CD4-positive, alpha-beta memory T cell (primary cell): ENCODE measurements at places on chromosomes 7 and 10.

GRCh38 chr10:90816466-90816865, 41.4 kb downstream of the HTR7 start:
- no peaks in the 10 kb centered on the region for H3K36me3 ChIP-seq
- H3K4me3 ChIP-seq: no peak overlapping the region
- no peak for DNase-seq

GRCh38 chr7:157297185-157297584, 39.6 kb upstream of the DNAJB6 start:
- H3K27me3 ChIP-seq: no peaks in the 10 kb centered on the region
- H3K4me1 ChIP-seq: peaks cover 11% of the 10 kb centered on the region
- no peak overlapping the region for H3K27ac ChIP-seq
- no peaks in the 10 kb centered on the region for H3K36me3 ChIP-seq
- DNase-seq: no peak

DNA sequence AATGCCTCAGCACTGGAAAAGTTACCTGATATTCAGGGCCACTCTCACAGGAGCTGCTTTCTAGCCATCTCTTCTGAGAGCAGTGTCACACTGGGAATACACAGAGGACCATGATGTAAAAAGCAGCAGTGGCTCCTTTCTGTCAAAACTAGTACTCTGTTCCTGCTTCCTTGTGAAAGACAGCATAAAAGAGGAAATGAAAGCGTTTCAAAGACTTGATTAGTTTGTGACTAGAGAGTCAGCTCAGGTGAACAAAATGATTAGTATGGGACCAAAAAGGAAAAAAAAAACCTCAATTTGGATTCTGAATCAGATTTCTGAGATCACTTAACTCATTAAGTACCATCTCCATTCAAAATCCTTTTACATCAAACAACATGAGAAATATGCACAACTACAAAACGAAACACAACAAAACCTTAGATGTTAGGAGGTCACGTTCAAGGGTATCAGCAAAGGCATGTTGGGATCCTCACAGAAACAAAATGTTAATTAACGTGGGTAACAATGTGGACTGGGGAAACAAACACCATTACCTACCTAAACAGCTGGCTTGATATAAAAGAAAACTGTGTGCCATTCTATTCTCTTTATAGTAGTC, 103.7 kb downstream of the MACC1 start:
- no peaks in the 10 kb centered on the region for H3K27me3 ChIP-seq
- no peak for DNase-seq
- no peak overlapping the region for H3K4me3 ChIP-seq
- H3K27ac ChIP-seq: no peak overlapping the region

DNA sequence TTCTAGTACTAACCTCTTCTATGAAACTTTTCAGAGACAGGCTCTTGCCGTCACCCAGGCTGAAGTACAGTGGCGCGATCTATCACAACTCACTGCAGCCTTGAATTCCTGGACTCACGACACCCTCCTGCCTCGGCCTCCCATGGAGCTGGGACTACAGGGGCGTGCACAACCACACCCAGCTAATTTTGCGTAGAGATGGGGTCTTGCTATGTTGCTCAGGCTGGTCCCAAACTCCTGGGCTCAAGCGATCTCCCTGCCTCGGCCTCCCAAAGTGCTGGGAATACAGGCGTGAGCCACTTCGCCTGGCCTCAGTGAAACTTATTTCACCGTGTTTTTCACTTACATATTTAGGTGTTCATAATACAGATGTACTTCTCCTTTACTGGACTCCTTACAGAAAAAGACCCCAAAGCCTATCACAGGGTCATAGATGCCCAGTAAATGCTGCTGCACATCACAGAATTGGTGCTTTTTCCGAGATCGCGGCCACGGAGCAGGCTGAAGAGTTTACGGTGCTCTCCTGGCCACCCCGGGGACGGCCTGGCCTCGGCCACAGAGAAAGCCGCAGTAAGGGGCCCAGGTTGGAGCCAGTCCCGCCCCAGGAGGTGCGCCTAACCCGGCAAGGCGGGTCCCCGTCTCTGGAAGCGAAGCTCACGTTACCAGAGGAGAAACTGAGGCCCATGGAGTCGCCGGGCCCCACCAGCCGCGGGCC, 595 bp downstream of the TBL2 start:
- peak overlapping the region; percentile 82 for H3K27ac ChIP-seq
- peak overlapping the region; percentile 60 for H3K4me3 ChIP-seq
- H3K36me3 ChIP-seq: peaks cover 20% of the 10 kb centered on the region
- H3K4me1 ChIP-seq: peaks cover 33% of the 10 kb centered on the region
- no peak for DNase-seq
